ENCODE measurements at places on chromosomes 3 and 15. TPM values are rescaled to one million over a fixed set of nuclear protein-coding genes. Genes with fewer than 3 reads are reported as not detected.

- DNase-seq: no peak
Observed at GRCh38 chr15:88917760-88918159, 4.6 kb upstream of the MFGE8 start.

GRCh38 chr3:151609491-151609890 is 124.2 kb upstream of the AADACL2 start:
- DNase-seq: no peak

GRCh38 chr3:140092848-140093536 is 158.0 kb downstream of the CLSTN2 start:
- DNase-seq: no peak

The GPR149 gene
- not detected for total RNA-seq

The NANOGP8 gene
- total RNA-seq: not detected

DNA sequence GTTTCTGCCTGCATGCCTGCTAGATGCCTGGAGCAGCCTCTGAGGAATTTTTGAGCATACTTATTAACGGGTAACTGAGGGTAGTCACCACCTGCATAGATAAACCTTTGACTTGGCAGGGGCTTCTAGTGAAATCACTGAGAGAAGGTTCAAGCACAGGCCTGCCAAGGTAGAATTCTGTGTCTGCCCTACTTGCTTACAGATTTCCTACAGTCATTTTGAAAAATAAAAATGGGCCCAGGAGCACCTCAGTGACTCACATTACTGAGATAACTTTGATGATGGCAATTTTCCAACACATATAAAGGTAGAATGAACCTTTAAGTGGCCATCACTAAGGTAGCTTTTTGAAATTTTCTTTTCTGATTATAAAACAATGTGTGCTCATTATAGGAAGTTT is 10.8 kb downstream of the CRTAP start:
- DNase-seq: no peak

DNA sequence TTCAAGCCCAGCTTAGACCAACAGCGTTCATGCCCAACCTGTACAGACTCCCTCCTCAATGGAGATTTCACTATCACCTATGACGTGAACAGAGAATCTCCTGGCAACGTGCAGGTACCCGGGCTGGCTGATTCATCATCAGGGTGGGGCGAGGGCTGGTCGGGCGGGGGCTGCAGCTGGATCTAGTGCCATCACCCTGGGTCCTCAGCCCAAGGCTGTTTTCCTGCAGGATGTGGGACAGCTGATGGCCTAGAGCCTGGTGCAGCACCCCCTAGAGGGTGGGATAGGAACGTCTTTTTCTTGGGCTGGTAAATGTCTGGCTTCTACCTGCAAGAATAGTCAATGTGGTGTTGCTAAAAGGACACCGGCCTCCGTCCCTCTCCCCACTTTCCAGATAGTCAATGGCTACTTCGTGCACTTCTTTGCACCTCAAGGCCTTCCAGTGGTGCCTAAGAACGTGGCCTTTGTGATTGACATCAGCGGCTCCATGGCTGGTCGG is 4.4 kb downstream of the ITIH3 start:
- DNase-seq: peak; percentile 24

GRCh38 chr3:124563376-124563775 is 166.9 kb upstream of the UMPS start:
- DNase-seq: no peak

DNA sequence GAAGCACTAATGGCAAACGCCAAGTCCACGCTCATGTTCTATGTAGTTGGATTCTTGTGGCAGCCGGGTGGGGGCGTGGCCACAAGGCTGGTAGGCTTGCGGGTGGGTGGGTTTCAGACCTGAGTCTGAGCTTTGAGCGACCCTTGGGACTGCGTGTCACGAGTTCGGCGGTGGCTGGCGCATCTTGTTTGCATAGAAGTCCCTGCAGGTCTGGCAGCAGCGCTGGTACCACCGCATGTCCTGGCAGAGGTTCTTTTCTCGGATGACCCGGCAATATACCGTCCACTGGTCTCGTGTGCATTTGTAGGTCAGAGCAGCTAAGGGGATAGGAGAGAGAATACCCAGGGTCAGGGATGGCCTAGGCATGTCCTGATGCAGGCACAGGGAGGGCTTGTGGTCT is 241.0 kb upstream of the LYSMD4 start:
- no peak for DNase-seq

DNA sequence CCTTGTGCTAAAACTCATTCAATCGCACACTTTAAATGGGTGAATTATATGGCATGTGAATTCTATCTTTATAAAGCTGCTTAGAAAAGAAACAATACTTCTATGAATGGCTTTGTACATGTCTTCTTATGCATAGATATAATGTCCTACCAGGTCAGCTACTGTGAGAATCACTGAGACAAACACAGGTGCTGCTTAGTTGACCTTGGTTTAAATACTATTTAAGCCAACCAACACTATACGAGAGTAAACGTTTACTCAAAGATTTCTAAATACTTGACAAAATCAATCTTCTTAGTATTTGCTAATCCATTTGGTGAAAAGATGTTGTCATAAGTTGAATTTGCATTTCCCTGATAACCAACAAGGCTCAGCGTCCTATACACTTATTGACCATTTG is 260.3 kb downstream of the ADAMTS17 start:
- no peak for DNase-seq

DNA sequence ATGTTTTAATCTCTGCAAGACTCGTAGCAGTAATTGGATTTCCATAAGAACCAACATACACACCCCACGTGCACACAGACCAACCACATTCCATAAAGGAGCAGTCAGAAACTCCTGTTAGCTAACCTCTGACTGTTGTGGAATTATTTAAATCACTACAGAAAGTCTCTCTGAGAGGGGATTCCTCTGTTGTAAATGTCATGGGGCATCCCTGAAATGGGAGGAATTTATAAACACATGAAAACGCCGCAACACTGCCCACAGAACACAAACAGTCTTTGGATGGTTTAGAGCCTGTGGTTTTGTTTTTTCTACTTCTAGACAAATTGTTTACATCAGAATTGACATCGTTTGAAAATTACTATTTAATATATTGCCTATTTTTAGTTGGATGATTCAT is 740.1 kb upstream of the GRM7 start:
- no peak for DNase-seq

DNA sequence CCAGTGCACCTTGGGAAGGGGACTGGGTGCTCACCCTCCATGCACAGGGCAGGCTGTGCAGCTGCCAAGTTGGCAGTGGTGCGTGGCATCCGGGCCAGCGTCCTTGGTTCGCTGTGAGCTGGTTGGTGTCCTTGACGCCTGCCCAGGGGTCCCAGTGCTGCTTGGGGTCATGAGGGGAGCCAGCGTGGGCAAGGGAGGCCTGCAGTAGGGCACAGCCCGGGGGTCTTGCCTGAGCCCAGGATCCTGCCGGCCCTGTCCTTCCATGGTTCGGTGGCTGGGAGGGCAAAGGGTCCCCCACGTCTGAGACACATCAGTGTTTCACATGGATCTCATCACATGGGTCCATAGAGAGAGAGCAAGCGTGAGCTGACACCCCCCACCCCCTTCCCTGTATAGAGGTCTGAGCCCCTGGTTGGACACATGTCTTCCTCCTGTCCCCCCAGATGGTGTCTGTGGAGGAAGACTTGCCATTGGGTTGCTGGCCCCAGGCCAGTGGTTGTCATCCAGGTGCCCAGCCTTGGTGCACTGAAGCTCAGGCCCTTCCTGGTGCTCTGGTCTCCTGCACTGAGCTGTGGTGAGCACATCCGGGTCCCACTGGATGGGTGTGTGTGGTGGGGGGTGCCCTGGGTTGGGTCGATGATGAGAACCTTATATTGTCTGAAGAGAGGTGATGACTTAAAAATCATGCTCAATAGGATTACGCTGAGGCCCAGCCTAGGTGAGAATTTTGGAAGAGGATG is 232.3 kb downstream of the SNRPN start:
- DNase-seq: no peak

DNA sequence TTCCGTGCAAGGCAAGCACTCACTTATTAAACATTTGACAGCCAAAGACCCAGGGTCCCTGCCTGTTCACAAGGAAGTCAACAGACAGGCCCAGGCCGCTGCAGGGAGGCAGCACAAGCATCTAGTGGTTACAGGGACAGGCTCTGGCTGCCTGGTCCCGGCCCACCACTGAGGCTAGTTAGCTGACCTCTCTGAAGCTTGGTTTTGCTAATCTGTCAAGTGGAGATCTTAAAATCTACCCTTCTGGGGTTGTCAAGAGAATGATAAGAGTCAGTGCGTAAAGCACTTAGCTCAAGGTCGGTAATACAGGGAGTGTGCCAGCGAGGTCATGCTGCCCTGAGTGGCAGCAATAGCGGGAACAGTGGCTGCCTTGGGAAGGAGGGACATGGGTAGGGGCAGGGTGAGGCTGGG is 6.0 kb downstream of the GNB5 start:
- DNase-seq: no peak

DNA sequence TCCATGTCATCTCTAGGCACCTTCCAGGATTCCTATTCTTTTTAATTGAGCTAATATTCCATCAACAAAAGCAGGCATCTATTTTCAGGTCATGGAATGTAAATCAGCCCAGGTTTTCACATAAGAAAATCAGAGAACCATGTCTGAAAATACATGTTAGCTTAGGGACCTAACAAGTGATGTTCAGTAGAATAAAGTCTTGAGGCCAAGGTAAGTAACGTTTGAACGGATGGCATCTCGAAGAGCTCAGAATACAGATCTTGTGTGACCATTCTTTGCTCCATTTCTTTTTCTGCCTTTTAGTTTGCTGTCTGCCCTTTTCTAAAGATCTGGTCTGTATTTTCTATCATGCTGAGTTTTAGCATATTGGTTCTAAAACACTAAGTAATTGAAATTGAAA is 16.5 kb upstream of the KCNMB2 start:
- DNase-seq: no peak

DNA sequence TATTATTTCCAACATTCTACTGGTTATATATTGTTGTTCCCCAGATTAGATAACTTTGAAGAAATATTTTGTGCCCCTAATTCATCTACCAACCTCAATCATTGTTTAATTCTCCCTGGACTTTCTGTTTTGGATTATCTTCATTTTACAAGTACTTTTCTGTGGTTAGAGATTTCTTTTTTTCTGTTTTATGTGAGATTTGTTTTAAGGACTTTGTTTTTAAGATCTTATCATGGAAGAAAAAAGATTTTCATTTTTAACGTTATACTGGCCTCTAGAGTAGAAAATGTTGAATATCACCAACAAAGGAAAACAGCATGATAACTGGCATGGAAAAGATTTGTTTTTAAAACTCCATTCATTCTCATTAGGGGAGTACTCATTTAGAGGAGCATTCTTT is 210.9 kb upstream of the KCNMB2 start:
- DNase-seq: no peak

The ZIC1 gene
- not detected for total RNA-seq

The GOLGA6A gene
- total RNA-seq: not detected

DNA sequence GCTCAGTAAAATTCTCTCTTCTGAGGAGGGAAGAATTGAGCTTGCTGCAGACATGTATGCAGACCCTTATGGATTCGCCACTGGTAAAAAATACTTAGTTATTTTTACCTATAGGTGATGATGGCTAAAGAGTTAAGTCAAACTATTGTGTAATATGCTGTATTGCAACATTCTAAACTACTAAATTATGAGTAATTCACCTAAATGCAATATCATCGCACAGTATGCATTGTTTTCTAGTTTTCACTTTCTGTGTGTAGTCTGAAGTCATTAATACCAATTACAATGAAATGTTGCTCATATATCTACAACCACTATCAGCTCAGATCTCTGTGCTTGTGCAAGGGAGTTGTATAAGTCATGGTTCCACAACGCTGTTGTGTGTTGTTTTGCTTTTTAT is 48.7 kb upstream of the ROBO2 start:
- no peak for DNase-seq

DNA sequence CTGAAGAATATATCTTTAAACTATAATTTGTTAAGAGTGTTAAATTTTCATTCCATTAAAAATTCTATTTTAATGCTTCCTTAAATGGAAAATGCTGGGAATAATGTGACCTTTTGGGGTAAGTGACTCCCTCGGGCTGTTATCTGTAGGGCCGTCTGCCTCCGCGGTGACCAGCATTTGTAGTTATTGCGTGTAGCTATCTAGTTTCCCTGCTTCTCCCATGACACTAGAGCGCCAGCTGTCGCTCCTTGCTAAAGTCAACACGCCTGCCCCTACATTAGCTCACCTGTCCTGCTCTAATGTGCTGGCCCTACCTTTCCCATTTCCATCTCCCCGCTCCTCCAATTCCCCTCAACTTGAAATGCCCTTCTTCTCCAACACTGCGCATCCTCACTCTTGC is 12.4 kb upstream of the CHRM5 start:
- DNase-seq: no peak

The FAM3D gene
- total RNA-seq: not detected

The SLC12A1 gene
- not detected for total RNA-seq

The EFHB gene
- total RNA-seq: 0.33 TPM

DNA sequence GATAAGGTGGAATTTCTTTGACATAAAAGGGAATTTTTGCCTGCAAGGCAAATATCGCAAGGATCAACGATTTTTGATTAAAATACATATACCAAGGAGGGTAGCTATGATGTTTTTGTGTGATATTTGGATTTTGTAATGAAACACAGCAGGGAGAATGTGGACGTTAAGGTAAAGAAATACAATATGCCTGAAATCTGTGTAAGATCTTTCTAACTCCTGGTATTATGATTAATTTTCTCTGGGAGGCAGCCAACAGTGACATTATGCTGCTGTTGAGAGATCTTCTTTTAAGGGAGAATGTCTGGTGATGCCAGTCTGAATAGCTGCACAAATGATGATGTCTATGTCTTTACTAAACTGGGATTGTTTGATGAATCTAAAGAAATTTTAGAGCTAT is 972.2 kb downstream of the SQOR start:
- DNase-seq: no peak

- peak; percentile 40 for DNase-seq
Observed at GRCh38 chr3:186849374-186849975, 7.0 kb downstream of the ADIPOQ start.

The MFAP1 gene
- total RNA-seq: 38.8 TPM

The GOLGA6B gene
- not detected for total RNA-seq

The CCR9 gene
- total RNA-seq: not detected

The AQP9 gene
- total RNA-seq: not detected

The CHRFAM7A gene
- total RNA-seq: not detected

The GOLGA8O gene
- 7.2 TPM for total RNA-seq

The LTK gene
- total RNA-seq: 0.87 TPM

The PSMD6 gene
- total RNA-seq: 75.0 TPM

The VPS8 gene
- total RNA-seq: 63.0 TPM

GRCh38 chr15:60426870-60427508 is 29.2 kb upstream of the ANXA2 start:
- no peak for DNase-seq

DNA sequence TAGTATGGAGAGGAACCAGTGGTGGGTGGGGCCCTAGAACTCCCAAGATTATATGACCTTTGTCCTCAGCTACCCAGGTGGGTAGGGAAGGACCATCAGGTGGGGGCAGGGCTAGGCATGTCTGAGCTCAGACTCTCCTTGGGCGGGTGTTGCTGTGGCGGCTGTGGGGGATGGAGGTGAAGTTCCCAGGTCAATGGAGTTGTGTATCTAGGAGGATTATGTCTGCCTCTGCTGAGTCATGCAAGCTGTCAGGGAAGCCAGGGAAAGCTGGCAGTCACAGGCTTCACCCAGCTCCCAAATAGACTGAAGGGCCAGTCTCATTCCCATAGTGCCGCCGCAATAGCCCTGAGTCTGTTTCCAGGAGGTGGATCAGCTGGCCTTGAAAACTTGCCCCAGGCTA is 139.7 kb upstream of the CFAP20DC start:
- no peak for DNase-seq

The OSTN gene
- total RNA-seq: not detected

GRCh38 chr3:114052216-114052615 is 4.1 kb downstream of the CCDC191 start:
- DNase-seq: no peak
